Endothelial cell of umbilical vein (primary cell): ENCODE measurements at places on chromosomes 3 and 15.

DNA sequence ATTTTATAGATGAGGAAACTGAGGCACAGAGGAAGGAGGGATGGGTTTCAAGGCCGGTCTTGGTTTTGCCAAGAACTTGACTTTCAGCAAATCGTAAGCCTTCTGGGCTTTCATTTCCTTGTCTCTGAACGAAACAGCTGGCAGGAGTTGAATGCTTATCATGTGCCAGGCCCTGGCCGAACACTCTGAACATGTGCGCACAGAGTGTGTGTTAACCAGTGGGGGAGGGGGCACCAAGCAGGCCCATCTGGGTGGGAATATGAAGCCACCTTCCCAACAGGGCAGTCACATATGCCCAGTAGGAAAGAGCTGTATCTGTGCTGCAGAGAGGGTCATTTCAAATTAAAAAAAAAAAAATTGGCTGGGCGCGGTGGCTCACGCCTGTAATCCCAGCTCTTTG lies 29.3 kb downstream of the ZNF710 start:
- no peak for DNase-seq

- DNase-seq, result no peak
These were observed 4.1 kb downstream of the LOXL1 start for GRCh38 chr15:73930371-73930770.

DNA sequence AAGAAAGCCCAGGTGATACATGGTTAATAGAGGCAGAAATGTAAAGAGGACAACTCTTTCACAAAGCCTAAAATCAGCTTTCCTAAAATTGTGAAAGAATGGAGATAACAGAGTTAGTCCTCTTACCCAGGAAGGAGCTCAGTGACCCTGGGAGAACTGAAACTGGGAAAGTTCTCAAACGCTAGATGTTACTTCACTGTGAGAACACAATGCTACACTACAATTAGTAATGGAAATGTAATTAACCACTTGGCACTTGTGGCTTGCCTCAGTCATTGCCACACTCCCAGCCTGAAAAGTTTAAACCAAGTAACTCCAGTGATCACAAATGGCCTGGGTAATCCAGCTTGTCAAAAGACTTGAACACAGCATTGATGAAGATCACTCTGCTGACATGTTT lies 102.7 kb upstream of the FGF7 start:
- no peak for DNase-seq

GRCh38 chr3:117063930-117064329 lies 354.4 kb downstream of the TUSC7 start:
- DNase-seq, result no peak

GRCh38 chr3:195801251-195802183 lies 10.2 kb downstream of the MUC4 start:
- DNase-seq, result no peak

DNA sequence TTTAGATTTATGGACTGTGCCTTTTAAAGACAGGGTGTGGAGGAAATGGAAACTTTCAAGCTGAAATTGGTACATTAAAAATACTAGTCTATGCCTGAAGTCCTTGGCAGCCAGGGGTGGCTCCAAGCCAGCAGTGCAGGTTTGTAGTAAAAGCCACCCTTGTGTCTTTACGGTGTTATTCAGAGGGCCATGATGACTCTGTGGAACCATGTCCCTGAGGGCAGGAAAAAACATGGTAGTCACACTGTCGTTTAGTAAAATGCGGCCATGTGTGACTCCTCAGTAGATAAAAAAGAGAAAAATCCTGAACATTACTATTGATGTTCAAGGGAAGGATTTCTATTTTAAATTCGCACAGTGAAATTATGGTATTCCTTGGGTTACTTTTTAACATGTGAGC lies 2.7 kb downstream of the FAN1 start:
- DNase-seq, result no peak

DNA sequence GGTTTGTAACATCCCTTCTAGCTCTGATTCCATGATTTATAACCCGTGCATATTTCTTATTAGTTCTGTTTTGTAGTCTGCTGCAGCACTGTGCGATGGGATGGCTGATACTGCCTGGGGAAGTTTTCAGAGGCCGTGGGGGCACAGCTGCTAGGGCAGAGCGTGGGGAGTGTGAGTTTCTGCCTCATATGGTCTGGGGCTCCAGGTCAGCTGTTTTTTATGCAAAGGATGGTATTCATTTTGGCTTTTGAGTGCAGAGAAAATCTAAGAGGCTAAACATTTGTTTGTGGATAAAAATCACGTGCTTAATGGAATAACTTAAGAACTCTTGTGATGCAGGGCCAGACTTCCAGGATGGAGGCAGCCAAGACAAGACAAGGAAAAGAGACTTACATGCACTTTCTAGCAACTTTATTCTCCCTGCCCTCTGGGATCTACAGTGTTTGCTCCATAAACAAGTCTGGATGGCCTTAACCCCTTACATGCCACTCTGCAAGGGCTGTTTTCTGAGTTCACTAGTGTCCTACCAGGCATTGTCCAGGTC lies 45.5 kb upstream of the CFAP161 start:
- no peak for DNase-seq

DNA sequence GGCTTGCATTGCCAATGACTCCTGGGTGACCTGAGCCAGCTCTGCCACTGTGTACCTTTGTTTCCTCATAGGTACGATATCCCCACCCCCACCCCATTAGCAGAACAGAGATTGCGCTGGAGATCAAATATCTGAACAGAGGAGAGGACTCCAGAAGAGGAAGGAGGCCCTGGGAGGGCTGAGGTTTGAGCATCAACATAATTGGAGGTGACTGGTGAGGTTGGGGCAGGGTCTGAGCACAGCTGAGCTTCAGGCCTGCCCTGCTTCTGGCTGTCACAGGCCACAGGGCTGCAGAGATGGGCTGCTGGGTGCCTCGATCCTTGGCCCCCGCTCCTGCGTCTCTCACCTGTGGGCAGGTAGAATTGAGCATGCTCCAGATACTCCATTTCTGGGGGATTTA lies 21.3 kb upstream of the CACNA2D2 start:
- no peak for DNase-seq

- no peak for DNase-seq
These were observed 152.8 kb downstream of the GABRG3 start for GRCh38 chr15:27123808-27124207.

DNA sequence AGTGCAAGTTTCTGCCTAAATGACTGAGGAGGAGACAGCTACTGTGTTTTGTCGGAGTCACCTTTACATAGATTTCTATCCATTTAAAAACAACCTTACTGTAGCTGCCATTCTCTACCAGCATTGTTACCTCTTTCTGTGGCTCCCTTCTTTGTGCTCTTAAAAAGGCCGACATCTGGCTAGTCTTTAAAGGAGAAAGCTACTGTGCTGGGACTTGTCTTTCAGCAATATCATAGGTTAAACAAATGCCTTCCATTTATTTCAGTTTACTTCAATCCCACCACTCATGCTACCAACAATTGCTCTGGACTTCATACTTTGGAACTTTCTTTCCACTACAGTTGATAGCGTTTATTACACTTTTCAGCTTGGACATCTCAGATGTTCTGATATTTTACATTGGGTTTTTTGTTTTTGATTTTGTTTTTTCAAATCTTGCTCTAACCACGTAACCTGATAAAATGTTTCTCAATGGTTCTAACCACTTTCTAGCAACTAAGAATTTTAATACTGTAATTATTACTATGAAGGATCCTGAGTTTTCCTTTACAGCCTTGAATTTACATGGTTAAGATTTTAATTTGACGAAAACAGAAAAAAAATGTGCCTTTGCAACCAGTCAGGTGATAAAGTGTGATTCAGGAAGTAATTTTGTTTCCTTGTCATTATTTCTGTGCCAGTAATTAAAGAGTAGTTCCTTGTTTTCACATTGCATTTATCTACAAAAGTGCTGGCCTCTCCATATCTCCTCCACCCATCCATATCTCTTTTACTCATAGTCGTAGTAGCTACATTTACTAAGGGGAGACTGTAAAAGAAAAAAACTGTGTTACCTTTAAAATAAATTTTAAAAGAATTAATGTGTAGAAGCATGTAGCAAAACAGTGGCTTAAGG lies 1.3 kb upstream of the CBLB start:
- no peak for DNase-seq

DNA sequence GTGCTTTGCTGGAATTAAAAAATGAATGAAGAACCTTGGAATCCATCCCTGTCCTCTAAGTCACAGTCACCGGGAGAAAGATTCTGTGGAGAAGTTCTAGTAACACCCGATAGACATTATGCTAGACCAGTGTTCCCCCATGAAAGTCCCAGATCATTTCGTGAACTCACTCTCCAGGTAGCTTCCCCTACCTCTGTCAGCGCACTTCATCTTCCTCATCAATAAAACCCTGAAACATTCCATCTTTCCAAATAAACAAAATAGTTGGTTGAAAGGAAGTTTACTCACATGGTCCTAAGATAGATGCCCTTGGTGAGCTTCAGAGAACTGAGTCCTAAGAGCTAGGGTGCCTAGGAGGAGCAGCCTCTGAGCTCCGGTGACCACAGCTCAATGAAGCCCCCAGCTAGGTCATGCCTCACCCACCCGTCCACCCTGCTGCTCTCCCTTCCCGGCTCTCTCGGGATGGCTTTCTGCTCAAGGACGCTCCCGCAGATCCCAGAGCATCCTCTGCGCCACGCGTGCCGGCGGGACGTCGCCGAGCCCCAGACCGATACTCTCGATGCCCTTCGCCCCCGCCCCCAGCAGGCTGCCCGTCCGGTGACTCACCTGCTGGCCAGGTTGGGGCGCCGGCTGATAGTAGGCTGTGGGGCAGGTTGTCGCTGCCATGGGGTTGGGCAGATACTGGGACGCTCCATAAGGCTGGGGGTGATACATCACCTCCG lies 776 bp downstream of the VGLL3 start:
- DNase-seq, result no peak

- no peak for DNase-seq
These were observed 32.4 kb downstream of the MEGF11 start for GRCh38 chr15:66221126-66221525.

GRCh38 chr3:56361731-56362130 lies 106.5 kb downstream of the ERC2 start:
- DNase-seq, result no peak

GRCh38 chr3:41126472-41126871 lies 72.8 kb upstream of the CTNNB1 start:
- DNase-seq, result no peak

DNA sequence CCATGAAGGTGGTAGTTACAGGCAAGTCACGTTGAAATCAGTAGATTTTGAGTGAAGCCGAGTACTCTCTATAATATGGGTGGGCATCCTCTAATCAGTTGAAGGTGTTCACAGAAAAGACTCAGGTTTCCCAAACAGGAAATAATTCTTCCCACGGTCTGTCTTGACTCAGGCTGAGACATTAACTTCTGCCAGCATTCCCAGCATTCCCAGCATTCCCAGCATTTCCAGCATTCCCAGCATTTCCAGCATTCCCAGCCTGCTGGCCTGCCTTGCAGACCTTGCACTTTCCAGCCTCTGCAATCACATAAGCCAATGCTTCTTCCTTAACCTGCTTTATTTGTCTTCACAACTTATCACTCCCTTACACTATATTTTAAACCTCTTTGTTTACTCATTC lies 542.3 kb upstream of the ROBO2 start:
- no peak for DNase-seq

- no peak for DNase-seq
These were observed 274.5 kb upstream of the MANF start for GRCh38 chr3:51110586-51110985.

- no peak for DNase-seq
These were observed at the start of gene CRABP1 for GRCh38 chr15:78340231-78341056. TSS of gene CRABP1 (plus strand) at chr15:78340353. CDS start at chr15:78340429, 76 bp downstream.

DNA sequence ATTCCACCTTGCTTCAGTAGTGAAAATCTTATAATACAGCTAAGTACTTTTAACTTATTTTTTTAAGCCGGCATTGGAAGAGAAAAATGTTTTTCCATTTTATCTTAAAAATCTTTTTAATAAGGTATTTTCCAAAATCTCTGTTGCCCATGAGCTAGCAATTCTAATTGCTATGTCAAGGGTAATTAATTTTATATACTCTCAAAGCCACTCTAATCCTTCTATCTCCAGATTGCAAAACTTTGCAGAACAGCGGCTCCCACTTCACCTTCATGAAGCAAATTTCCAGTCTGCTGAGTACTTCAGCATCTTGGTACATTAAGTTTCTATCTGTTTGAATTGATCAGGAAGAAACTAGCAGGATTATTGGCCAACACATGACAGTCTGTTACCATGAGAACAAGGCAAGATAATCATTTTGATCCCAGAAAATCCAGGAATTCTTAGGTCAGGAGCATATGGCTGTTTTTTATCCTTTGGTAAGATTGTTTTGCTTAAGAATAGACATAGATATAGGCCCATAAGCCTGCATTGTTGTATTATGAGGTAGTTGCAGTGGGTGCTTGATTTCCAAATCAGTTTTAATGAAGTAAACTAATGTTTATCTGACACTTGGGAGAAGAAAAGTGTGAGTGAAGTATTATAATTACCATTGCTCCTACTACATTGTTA lies 6.0 kb downstream of the TIPARP start:
- DNase-seq, result no peak

DNA sequence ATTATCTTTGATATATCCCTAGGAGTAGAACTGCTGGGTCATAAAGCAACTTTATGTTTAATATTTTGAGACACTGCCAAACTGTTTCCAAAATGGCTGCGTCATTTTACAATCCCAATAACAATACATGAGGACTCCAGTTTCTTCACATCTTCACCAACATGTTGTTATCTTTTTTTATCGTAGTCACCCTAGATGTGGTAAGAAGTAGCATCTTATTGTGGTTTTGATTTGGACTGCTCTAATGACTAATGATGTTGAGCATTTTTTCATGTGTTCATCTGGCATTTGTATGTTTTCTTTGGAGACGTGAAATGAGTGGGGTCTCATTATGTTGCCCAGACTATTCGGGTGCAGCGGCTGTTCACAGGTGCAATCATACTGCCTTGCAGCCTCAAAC lies 83.8 kb downstream of the MAP4 start:
- no peak for DNase-seq

GRCh38 chr3:127390365-127391025 lies 102.6 kb upstream of the PRR20G start:
- DNase-seq, result no peak

GRCh38 chr3:104610730-104611652 lies 755.7 kb upstream of the ALCAM start:
- DNase-seq, result no peak

DNA sequence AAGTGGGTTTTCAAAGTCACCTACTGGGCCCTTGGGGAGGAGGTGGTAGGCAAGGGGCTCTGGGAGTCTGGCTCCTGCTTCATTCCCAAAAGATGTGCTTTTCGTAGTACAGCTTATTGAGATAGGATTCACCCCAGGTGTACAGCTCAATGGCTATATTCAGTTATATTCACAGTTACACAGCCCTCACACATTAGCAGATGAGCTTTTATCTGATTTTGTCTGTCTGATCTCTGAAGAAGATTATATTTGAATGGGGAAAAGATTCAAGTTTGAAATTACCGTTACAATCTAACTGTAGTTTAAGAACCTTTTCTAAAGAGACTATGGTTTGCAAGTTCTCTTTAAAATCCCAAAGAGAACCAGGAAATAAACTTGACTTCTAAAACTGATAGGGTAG lies 27.3 kb downstream of the PXYLP1 start:
- no peak for DNase-seq
